ENCODE measurements at places on chromosomes 4 and X.

DNA sequence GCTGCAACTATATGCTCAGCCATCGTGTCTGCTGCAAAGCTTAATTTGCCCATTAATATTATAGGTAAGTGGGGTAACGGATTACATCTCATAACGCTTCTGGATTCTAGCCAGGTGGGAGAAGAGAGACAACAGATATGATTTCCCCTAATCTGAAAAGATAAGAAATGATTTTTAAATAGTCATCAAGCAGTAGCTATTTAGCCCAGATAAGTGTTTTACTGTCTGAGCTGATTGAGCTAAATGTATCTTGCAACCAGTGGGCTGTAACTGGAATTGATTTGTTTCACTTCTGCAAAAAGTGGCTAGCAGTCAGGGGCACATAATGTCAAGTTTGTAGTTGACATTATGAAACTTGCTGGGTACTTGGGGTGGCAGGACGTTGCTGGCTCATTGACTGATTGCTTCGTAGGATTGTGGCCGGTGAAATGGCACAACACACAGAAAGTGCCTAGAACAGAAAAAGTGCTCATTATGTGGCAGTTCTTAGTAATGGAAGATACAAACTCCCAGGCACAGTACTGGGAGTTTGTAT is 18.5 kb downstream of the LAP3 start:
- DNase-seq = no peak

DNA sequence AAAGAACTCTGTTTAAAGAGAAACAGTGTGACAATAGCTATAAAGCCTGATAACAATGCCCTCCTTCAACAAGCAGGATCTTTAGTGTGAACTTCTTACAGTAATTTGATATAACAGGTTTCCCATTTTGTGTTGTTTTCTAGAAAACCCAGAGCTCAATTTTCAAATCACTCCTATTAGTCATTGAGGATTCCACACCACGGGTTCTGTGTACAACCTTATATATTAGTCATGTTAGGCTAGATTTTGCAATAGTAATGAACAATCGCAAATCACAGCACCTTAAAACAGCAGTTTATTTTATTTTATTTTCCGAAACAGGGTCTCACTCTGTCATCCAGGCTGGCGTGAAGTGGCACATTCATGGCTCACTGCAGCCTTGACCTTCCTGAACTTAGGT is 1020.9 kb upstream of the INTU start:
- DNase-seq = no peak

DNA sequence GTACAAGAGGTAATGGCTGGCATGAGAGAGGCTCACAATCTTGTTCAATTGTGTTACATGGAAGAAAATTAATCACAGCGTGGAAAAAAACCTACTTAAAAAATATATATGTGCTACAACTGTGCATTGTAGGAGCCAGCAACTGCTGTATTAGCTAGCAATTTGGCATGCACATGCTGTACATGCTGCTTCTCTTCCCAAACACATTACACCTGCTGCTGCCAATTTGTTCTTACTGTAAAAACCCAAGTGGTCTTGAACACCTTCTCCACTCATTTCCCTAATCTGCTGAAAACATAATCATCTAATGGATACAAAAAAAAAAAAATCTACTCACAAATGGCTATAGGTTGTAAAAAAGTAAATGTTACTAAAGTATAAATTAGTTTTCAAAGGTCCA is 264.2 kb downstream of the INPP4B start:
- DNase-seq = no peak

GRCh38 chr4:109209647-109210046 is 92.8 kb downstream of the COL25A1 start:
- no peak for DNase-seq

GRCh38 chr4:79584352-79584751 is 176.3 kb upstream of the GK2 start:
- no peak for DNase-seq

DNA sequence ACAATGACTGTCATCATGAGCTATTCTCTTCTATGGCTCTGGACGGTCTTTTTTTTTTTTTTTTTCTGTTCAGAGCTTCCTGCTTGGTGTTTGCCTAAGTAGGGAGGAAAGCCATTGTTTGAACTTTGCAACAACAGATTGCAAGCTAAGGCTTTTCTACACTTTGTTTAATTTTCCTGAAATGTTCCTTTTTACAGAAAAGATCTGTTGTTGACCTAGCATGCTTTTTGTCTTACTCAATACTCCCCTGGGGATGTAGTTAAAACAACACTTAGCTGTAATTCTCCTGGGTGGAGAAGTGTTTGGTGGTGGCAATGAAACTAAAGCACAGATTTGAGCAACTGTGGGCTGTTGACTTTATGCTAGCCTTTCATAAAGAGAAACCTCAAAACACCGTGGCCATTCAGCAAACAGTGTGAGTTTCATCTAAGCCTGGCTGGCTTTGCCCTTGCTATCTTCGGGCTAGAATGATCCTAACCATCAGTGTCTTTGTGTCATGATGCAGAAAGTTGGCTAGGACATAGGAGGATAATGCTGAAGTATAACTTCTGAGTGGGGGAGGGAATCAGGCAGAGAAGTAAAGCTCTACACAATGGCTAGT is 110.5 kb downstream of the ANXA3 start:
- DNase-seq = no peak

- DNase-seq = peak; percentile 58
These were observed 58.7 kb upstream of the KDR start for GRCh38 chr4:55183926-55184599.

DNA sequence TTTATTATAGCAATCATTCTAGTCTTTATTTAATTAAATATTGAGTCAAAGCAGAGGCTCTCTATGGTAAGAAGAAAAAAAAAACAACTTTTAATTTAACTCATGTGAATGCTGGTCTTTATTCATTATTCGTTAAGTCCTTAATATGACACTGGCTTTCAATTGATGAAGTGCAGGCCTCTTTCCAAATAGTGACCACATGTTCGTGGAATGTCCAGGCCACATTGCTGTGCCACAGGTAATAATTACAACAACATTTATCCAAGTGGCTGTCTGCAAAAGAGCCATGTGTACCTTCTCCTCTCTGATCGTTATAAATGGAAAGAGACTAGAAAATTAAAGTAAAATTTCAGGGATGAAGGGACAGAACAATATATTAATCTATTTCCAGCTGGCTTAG is 220.1 kb upstream of the PABPC4L start:
- no peak for DNase-seq

DNA sequence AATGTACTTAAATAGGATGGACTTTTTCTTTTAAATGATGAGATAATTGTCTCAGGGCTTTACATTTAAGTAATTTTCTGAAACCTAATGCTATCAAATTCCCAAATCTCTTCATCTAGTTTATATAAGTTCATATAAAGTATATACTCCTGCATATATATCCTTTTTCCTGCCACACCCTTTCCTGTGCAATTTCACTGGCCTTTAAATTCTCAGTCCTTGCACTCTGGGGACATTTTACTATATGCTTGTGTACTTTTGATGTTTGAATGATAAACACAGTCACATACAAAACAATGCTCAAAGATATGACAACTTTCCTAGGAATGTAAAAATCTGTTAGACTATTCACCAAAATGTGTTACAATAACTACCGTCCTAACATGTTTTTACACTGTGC is 60.1 kb downstream of the NDST4 start:
- DNase-seq = no peak

DNA sequence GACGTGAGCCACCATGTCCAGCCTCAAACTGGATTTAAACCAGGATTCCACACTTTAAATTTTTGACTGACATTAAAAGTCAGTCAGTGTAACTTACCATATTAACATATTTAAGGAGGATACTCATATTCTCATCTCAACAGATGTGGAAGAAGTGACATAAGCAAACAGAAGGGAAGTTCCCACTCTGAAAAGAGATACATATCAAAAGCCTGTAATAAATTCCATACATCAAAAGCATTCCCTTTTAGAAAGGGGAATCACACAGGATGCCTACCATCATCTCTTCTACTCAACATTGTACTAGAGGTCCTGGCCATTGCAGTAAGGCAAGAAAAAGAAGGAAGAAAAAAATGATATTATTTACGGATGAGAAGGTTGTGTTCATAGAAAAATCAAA is 618.2 kb upstream of the DIPK2B start:
- DNase-seq = no peak

- no peak for DNase-seq
These were observed 76.1 kb downstream of the MANBA start for GRCh38 chr4:102684610-102685052.

DNA sequence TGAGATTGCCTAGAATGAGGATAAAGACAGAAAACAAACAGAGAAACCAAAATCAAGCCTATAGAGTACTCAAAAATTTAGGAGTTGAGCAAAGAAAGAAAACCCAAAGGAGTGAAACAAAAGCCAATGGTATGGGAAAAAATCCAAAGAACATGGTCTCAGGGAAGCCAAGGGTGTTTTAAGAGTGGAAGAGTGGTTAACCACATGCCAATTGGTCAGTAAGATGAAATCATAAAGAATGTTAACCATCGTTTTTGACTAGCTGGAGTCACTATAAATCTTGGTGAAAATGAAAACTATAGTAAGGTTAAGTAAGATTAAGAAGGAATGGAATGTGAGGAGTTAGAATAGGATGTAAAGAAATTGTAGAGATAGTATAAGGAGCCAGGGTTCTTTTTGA is 64.7 kb upstream of the RPL34 start:
- no peak for DNase-seq

GRCh38 chrX:16305187-16305586 is 137.9 kb downstream of the MAGEB17 start:
- peak; percentile 1 for DNase-seq

DNA sequence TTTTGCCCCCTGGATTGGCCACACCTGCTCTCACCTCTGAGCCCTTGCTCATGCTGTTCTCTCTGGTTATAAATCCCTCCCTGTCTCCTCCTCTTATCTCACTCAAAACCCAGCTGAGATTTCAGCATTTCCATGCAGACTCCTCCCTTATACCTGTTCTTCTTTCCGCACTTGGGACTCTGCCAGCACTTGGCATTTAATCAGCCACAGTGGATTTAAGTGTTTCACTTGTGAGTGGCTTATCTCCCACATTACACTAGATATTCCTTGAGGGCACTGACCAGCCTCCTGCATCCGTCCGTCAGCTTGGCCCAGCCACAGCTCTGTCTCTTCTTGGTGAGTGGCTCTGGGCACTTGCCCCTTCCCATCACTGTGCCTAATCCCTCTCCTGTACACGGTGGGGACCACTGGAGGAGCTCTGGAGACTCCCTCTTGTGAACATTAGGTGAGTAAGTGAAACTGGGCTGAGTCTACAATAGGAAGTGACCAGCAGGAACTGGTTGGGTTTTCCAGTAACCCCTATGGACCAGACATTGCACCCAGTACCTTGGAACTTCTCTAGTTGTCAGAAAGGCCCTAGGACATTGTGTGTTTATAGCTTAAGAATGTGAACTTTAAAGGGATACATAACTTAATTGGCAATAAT is 19.9 kb downstream of the FGFBP1 start:
- no peak for DNase-seq

DNA sequence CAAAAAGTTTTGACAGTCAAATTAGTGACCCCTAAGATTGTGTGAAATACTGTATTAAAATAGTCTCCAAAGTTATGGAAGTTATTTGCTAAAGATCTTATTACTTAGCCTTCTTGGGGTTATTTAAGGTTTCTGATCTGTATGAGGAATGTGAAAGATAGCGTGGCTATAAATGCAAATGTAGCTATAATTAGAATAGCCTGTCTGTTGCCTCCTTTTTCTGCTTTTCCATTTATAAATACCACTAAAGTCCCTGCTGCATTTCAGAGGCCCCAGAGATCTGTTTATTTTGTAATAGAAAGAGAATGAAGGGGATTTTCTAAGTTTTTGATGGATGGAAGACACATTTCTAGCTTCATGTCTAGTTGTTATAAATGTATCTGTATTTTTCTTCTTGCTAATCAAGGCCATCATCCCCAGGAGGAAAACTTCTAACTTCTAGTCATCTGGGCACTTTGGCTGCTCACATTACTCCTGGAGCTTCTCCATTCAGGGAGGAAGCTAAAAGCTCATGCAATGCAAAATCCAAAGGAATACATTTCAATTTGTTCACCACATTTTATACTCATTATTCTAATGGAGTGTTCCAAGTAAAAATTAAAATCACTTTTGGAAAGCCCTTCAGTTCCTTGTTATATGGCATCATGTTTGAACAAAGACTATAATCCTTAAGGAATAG is 73.9 kb downstream of the INTS12 start:
- no peak for DNase-seq

GRCh38 chrX:46543441-46543840 is 1.8 kb downstream of the ZNF674 start:
- no peak for DNase-seq

DNA sequence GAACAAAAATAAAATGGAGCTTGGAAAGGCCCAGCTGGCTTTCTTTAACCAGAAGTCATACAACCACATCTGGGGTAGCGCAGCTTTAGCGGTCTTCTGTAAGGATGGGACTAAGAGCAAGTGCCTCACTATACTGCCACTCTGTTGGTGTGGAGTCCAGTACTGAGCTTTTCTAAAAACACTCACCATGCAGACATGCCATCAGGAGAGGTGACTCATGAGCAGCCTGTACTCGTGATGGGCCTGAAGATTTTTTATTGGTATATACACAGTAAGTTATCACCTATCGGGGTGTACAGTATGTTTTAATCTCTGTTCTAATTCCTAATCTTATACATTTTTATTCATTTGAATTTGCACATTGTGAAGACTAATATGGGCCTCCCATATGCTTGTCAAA is 9.6 kb downstream of the PPP3CA start:
- no peak for DNase-seq

- no peak for DNase-seq
These were observed 241.8 kb downstream of the FBXO8 start for GRCh38 chr4:174041555-174042105.

All from SW 1271 (cell line).